ENCODE measurements at places on chromosomes 5 and 9.

GRCh38 chr5:133738271-133738670, 125.9 kb upstream of the FSTL4 start:
- no peak for DNase-seq

DNA sequence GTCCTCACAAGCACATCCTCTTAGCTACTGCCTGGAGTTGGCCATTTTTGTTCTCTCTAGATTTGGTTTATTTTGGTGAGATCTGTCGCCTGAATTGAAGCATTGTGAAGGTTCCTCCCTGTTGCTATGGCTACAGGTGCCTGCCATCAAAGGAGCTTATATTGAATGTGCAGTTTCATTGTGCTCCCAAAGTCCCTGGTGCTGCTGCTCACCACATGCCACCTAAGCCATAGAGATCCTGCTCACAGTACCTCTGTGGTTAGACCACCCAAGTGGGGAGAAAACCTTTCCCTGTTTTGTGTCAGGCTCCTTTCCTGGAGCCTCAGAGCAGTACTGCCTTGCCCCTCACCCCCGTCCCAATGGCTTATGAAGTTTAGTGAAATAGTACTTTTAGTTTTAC, 383.4 kb downstream of the TMEM38B start:
- no peak for DNase-seq

GRCh38 chr9:117546894-117547678, 132.2 kb upstream of the ASTN2 start:
- DNase-seq = no peak

DNA sequence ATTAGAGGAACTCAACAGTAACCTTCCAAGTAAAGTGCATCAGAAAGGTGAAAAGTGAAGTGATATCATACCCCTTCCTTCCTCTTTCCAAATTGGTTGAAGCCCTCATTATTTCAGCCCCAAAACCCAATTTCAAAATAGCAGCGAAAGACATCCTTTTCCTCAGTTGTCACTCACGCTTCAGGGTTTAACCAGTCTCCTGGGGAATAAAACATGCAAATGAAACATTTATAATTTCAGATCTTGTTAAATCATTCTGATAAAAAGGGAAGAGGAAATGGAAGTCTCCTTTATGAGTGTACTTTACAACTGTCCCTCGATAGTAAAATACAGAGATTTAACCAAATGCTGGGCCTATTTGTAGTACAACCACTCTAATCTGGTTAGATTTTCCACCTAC, 22.5 kb downstream of the TRPM6 start:
- no peak for DNase-seq

DNA sequence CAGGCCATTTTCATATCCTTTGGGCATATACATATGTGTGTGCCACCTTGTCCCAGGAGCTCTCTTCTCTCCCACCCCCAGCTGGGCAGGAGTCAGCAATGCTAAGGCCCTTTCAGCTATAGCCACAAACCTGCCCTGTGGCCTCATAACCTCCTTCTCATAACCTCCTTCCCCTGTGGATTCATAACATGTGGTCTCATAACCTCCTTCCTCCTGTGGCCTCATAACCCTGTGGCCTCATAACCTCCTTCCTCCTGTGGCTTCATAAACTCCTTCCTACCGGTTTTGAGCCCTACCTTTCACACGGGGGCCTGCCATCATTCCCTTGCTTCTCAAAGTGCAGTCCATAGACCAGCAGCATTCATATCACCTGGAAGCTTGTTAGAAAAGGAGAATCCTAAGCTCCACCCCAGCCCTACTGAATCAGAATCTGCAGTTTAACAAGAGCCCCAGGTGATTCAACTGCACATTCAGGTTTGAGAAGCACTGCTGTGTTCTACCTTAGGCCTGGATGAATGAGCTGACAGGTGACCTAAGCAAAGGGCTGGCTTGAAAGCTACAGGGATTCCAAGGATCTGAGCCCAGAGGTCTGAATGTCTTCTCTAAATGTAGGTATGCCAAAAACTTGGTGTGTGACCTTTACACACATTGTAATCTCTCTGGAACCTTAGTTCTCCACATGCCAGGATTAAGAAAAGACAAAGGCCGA, 41.9 kb upstream of the PLPP6 start:
- no peak for DNase-seq

GRCh38 chr5:42858687-42859086, 47.0 kb upstream of the SELENOP start:
- DNase-seq = no peak

DNA sequence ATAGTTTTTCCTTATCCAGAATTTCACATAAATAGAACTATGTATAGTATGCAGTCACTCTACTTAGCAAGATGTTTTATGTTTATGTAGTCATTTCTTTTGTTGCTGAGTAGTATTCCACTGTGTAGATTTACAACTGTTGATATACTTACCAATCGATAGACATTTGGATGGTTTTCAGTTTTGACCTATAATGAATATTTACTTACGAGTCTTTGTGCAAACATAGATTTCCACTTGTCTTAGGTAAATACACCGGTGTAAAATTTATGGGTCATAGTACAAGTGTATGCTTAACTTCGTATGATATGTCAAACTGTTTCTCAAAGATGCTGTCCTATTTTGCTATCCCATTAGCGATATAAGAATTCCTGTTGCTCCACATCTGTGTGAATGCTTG, 19.7 kb upstream of the OR2K2 start:
- no peak for DNase-seq

DNA sequence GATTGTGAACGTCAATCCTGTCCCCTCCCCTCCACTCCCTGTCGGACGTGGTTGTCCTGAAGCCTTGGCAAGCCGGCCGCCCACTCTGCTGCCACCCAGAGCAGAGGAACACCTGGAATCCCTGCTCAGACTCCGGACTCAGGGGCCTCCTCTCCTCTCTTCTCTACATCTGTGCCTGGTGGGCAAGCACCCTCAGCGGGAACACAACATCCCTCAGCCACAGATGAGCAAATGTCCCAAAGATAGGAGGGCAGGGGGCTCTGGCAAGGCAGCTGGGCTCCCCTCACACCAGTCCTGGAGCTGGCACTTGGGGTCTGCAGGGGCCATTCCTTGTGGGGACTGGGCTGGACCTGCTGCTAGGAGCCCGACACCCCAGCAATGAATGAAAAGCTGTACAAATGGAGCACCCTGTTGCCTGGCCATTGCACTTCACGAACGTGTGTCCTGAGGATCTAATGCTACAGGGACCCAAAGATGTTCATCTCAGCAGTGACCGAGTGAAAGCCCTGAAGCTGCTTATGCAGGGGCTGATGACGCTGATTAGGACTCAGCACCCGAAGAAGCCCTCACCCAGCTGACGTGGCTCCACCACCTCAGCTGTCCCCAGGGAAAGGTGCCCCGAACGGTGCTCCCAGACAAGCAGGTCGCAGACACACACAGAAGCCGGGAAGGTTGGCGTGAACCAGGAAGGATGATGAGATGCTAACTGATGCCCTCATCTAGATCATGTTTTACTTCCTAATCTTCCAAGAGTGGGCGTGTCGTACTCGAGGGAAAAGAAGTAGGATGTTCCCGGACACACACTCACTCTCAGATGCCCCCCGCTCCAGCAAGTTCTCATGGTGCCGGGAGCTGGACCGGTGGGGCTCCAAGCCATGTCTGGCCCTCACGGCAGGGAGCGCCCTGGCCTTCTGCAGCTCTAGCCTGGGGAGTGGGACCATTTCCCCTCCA, 177.0 kb upstream of the PPP1R26 start:
- DNase-seq = no peak

- no peak for DNase-seq
Observed at GRCh38 chr9:132732326-132733259, 62.3 kb downstream of the GTF3C4 start.

DNA sequence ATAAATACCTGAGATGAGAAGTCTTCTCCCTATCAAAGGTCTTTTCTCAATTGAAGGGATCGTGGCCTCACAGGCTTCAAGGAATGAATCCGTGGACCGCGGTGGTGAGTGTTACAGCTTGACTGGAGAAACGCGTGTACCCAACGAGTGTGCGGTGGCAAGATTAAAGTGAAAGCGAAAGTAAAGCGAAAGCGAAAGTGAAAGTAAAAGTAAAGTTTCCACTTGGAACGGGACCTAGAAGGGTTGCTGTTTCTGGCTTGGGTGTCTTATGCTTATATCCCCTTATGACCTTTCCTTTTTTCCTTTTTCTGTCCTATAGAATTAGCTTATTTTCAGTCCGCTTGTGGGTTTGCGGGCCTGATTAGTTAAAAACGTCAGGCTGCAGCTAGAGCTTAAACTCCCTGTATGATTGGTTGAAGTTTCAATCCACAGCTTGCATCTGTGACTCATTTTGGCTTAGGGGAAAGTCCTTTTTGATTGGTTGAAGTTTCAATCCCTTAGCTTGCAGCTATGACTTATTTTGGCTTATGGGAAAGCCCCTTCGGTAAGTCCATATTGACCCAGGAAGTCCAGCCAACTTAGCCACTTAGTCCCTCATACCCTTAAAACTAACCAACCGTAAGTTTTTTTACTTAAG, 924.3 kb upstream of the CDH10 start:
- no peak for DNase-seq

GRCh38 chr9:26597542-26598149, 295.0 kb downstream of the CAAP1 start:
- DNase-seq = no peak

DNA sequence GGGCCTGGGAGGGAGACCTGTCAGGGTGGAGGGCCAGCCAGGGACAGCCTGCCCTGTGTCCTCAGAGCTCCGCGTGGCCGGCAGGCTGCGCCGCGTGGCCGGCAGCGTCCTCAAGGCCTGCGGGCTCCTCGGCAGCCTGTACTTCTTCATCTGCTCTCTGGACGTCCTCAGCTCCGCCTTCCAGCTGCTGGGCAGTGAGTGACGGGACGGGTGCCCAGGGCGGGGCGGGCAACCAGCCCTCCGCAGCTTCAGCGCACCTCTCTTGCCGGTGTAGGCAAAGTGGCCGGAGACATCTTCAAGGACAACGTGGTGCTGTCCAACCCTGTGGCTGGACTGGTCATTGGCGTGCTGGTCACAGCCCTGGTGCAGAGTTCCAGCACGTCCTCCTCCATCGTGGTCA, 1.8 kb downstream of the SLC34A3 start:
- DNase-seq = no peak

GRCh38 chr5:59008816-59009473, 426.1 kb downstream of the RAB3C start:
- DNase-seq = no peak

GRCh38 chr9:3696368-3696767, 170.6 kb upstream of the RFX3 start:
- DNase-seq = no peak

- no peak for DNase-seq
Observed at GRCh38 chr5:132049559-132049958, 10.9 kb upstream of the IL3 start.

GRCh38 chr5:170287532-170287931, 10.0 kb downstream of the LCP2 start:
- no peak for DNase-seq

DNA sequence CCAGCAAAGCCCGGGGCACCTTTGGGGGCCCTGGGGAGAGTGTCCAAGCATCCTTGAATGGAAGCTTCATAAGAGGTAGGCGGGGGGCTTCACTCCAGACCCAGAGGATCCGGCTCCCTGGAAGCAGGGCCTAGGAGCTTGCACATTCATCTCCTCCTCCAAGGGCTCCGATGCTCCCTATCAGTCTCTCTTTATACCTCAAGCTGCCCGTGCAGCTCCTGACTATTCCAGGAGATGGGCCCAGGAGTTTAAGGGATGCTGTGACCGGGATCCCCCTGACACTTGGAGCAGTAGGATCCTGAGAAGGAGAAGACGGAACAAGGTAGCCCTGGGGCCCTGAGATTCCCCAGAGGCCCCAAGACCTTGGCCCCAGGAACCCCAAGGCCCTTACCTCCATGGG, 25.9 kb downstream of the CSF1R start:
- no peak for DNase-seq

- DNase-seq = no peak
Observed at GRCh38 chr5:119578937-119579336, 50.4 kb upstream of the FAM170A start.

DNA sequence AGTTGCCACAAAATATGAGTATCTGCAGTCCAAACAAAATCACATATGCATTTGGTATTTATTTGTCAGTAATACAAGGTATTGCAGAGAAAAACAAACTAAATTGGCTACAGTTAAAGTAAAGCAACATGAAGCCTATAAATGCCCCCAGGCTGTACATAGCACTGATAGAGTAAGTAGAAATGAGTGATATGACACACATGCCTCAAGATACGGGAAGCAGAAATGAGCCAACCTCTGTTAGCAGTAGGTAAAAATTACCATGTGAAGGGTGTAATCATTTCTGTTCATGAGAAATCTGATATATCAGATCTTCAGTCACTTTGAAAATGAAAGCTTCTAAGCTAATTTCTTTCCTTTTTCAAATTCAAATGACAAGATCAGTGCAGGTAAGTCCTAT, 131.1 kb downstream of the CHSY3 start:
- no peak for DNase-seq

DNA sequence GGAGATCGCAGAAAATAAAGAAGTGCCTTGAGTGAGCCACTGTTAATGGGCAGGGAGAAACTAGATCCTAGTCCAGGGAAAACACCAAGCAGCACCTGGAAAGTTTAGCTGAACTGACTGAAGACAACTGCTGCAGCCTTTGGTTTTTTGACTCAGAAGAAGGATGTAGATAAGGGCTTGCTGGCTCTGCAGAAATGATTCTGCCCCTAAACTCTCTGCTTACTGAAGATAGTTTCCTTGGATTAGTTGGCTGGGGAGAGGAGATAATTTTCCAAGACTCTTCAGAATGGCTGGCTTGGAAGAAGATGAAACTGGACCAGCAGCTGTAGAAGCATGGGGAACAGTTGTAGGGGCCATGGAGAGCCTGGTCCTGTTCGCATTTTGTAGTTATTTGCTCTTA, 471.8 kb downstream of the KDM4C start:
- no peak for DNase-seq

DNA sequence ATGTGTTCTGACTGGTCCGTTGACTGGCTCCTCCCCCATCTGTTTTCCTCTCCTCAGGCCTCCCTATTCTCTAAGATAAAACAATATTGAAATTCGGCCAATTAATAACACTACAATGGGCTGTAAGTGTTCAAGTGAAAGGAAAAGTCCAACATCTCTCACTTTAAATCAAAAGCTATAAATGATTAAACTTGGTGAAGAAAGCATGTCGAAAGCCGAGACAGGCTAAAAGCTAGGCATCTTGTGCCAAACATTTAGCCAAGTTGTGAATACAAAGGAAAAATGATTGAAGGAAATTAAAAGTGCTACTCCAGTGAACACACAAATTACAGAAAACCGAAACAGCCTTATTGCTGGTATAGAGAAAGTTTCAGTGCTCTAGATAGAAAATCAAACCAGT, 310.6 kb downstream of the SPOCK1 start:
- DNase-seq = no peak

GRCh38 chr9:123487944-123488548, 132.0 kb downstream of the CRB2 start:
- DNase-seq = no peak

Measured in AG09309 (cell line).